ENCODE measurements at places on chromosomes 7 and 10.
A peak's percentile ranks its signal among the peaks of the same experiment; 100 is the strongest.

- DNase-seq = no peak
Measured at GRCh38 chr7:98167653-98168052, 43.6 kb upstream of the BHLHA15 start.

DNA sequence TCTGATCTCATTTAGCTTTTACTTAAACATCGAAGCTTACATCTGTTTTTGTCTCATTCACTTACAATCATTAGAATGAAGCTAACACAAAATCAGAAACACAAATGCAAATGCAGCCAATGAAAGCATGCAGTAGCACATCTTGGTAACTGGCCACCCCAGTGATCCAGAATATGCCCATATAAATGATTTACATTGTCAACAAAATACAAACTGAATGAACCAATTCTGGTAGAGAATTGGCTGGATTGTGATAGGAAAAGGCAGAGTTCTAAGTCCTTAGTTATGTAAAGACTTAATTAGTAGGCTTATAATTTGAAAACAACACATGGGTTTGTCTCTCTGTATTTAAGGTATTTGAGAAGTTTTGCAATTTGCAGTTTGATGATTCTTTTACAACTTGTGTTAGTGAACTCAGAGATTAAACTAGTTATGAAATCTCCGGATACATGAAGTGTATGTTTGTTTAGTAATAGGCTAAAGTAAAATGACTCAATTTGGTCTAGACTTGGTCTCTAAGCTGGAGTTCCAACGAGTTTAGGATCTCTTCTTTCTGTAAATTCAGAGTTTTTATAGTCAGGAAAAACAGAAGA, 21.2 kb downstream of the TECTB start:
- no peak for DNase-seq

- no peak for DNase-seq
Measured at GRCh38 chr10:130423455-130424305, 287.5 kb downstream of the GLRX3 start.

DNA sequence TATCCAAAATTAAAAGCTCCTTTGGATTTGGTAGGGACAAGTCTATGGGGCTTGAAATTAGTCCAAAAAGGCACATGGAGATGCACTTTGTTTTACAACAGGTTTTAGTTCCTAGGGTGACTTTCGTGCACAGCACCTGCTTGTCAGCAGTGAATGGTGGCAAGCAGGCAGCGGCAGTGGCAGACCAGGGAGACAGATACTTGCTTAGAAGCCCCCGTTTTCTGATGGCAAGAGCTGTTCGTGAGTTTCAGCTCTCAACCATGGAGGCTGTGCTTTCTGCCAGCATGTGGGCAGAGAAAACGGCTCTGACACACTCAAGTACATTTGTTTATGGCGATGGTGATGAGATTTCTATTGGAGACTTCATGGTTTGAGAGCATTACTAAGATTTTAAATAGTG, 61.7 kb upstream of the SHH start:
- no peak for DNase-seq

GRCh38 chr10:116796910-116797513, 52.3 kb upstream of the ENO4 start:
- DNase-seq = peak; percentile 82

DNA sequence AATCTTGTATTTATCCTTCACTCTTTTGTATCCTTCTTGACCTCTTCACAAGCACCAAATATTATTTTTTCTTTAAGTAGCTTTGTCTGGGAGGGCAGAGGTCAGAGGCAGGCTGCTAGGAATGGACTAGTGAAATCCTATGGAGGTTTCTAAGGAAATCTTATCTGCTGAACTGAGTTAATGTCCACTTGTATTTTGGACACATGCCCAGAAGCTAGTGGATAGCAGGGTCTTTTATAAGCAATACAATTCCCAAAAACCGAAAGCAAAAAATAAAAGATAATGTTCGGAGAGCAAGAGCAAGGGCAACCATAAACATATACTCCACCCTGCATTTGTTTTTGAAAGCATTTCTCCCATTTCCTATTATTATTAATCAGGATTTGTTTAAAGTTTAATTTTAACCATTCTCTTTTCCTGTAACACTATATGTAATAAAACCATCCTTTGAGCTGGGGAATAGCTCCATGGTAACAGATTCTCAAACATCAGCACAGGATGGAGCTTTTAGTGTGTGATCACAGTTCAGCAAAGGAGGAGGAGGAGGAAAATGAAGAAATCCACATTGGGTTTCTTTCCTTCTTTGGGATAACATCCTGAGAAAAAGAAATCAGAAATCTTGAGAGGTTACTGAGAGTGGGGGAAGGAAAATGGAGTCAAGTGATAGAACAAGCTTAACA, 328.2 kb upstream of the LRRN3 start:
- no peak for DNase-seq

- no peak for DNase-seq
Measured at GRCh38 chr10:12158111-12158510, 28.6 kb downstream of the SEC61A2 start.

- DNase-seq = peak; percentile 36
Measured at GRCh38 chr7:37698276-37698675, 14.7 kb downstream of the GPR141 start.

DNA sequence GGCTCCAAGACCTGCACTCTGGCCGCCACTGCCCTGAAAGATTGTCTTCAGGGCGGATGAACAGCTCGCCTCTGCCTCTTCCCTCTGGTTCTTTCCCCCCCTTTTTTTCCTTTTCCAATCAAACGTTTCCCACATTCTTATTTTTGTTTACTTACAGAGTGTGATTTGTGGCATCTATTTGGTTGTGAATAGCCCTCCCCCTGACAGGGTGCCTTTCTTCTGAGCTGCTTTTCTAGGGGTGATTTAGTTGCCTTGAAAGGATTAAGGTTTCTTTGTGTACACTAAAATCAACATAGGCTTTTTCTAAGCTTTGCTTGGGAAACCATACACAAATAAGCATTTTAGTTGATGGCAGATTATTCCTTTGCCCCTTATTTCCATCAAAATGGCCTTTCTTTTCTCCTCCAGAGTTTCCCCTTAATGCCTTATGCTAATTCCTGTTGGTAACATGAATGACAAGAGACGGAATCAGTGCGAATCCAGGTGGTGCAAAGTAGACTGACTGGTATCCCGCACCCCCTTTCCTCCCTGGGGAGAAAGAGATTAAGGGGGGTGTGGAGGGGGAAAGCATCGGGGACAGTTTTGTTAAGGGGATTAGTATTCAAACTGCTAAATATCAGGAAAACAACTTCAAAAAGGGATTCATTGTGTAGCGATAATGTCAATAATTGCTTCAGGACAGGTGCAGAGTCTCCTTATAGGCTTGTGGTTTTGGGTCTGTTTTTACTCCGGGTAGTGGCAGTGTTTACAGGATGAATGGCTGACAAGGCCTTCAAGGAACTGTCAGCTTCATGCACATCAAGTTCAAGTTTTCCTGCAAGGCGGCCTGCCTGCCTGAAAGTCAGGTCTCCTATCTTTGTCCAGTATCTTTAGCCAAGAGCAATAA, 431.6 kb upstream of the GALNT17 start:
- no peak for DNase-seq

GRCh38 chr7:46705386-46706255, 784.5 kb upstream of the IGFBP3 start:
- no peak for DNase-seq

- DNase-seq = no peak
Measured at GRCh38 chr7:31082447-31082846, 30.3 kb downstream of the ADCYAP1R1 start.

GRCh38 chr7:111324228-111324627, 233.3 kb downstream of the LRRN3 start:
- no peak for DNase-seq

DNA sequence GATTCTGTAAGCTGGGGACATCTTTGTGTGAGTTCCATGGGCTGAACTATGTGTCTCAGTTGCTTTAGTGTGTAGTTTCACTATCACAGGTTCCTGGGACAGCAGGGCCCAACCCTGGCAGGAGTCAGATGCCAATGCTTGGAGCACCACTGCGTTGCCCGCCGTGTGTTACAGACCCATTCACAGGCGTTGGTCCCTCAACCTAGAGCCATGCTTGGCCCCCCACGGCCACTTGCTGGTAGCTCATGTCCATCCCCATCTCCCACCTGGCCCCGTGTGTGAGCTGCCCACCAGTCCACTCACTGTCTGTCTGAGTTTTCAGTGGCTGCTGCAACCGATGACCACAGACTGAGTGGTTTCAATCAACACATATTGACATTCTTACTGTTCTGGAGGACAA, 546.9 kb downstream of the TCERG1L start:
- DNase-seq = no peak

- no peak for DNase-seq
Measured at GRCh38 chr7:70923181-70923845, 208.6 kb upstream of the GALNT17 start.

DNA sequence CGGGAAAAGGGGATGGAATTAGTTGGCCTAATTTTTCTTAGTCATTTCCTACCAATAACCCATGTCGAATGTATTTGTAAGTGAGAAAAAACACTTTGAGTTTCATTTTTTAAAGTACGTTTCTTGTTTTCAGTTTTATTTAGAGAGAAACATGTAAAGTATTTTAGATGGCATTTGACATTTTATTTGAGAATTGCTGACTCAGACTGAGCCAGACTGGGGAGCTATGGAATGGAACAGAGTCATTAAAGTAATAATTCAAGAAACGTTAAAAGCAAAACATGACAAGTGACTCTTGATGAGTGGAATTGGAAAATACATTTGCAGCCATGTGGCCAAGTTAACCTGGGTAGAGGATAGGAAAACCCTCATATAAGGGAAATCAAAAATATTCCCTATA, 286.1 kb upstream of the NPSR1 start:
- DNase-seq = no peak

DNA sequence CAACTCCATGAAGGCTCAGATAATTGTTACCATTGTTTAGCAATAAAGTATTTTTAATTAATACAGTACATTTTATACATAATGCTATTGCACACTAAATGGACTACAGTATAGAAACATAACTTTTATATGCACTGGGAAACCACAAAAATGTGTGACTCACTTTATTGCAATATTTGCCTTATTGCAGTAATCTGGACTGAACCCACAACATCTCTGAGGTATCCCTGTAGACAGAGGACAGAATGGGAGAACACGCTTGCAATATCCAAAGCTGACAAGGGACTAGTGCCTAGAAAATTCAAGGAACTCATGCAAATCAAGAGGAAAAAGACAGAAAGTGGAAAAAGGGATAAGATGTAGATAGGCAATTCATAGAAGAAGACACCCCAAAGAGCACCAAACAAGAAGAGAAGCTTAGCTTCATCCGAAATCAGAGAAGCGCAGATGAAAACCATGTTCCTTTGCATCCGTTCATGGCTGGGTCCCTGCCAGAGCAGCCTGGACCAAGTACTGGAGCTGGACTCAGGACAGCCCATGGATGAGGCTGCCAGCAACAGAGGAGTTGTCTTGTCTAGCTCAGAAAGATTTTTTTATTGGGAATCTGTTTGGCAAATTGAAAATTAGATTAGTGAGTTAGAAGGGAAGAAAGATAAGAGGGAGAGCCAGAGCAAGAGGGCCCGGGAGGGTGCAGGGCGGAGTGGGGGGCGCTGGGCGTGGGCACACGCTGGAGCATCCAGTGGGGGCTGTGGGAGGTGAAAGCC, 16.0 kb upstream of the GALNTL5 start:
- no peak for DNase-seq

DNA sequence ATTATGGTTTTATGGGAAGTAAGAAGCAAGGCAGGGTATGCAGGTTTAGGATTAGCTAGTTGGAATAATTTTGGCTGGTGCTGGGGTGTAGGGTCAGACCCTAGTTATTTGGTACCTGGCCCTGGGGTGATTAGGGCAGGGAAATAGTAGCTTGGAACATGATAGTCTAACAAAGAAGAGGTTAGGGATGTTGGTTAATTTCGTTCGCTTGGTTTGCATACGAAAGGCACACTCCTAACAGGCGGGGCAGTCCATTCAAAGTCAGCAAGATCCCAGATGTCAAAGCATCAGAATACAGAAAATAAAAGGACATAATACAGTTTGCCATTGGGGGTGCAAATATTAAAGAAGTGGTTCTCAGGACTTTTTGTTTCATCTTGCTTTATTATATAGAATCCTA, 55.7 kb upstream of the ITPRID1 start:
- DNase-seq = no peak

DNA sequence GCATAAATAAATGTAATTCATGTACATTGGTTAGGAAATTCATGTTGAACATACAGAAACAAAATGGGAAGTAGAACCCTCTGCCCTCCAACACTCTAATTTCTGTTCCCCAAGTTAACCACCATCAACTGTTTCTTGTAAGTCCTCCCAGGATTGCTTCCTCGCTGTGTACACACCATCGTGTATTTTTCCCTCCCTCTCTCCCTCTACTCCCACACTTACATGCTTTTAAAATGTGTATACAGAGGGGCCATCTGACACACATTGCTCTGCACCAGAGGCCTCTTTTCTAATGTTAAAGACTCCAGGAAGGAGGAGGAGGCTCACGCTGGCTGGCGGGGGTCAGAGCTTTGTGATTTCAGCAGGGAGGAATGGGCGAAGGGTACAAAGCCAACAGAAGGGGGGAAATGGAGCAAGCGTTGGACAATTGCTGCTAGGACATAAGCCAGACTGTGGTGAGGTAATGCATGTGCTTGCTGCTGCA, 1.9 kb upstream of the EPHA1 start:
- DNase-seq = no peak

DNA sequence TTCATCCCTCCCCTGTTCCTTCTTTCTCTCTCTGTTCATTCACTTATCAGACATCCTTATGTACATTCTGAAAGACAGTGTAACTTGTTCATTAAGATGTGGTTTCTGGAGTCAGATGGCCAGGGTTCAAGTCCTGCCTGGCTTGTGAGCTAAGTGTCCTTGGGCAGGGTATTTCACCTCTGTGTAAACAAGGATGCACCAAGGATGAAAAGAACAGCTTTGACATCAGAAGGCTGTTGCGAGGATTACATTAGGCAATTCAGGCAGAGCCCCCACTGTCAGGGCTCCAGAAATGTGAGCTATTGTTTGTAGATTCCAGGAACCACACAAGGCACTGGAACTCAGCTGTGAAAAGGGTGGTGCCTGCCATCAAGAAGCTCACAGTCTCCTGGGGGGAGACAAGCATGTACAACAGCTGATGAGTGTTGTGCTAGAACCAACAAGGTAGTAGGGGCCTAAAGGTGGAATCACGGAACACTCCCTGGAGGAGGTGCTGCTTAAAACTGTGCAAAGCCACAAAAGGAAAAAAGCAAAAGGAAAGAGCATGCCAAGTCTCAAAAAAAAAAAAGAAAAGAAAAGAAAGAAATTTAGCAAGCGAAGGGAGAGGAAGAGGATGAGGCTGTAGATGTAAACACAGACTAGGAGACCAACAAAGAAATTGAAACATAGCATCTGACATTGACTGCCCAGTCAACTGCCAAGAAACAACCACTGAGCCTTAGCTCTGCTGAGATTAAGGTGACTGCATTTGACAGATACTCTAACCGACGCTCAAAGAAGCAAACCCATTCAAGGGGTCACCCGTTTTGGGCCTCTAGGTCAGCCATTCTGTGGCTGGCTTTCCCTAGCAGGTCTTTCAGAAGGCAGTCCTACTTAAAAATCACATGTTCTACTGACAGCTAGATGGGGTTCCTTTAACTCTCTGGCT, 12.5 kb downstream of the PDLIM1 start:
- DNase-seq = no peak

GRCh38 chr7:28272461-28272877, 91.9 kb upstream of the JAZF1 start:
- peak; percentile 57 for DNase-seq
